ENCODE measurements at places on chromosomes 1 and 21.

- DNase-seq: no peak
Measured at GRCh38 chr1:59445040-59445439, 148.1 kb downstream of the FGGY start.

- DNase-seq: no peak
Measured at GRCh38 chr1:12745126-12745991, 641 bp upstream of the CFAP107 start.

- peak; percentile 80 for DNase-seq
Measured at GRCh38 chr1:169105434-169106094, 926 bp upstream of the ATP1B1 start.

DNA sequence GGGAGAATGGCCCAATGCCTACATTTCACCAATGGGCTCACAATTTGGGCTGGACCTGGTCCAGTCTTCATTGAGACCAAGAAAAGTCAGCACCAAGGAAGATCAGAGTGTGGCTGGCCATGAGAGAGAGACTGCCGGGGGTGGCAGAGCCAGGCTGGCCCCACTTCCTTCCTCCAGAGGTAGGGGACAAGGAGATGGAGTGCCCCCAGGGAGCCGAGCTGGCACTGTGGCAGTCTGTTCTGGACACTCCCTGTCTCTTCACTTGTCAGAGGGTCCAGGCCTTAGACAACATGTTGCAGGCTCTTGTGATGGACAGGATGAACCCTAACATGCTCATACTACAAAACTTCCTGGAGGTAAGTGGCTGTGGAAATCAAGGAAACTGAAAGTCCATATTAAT lies 27.7 kb downstream of the INAVA start:
- peak; percentile 46 for DNase-seq

DNA sequence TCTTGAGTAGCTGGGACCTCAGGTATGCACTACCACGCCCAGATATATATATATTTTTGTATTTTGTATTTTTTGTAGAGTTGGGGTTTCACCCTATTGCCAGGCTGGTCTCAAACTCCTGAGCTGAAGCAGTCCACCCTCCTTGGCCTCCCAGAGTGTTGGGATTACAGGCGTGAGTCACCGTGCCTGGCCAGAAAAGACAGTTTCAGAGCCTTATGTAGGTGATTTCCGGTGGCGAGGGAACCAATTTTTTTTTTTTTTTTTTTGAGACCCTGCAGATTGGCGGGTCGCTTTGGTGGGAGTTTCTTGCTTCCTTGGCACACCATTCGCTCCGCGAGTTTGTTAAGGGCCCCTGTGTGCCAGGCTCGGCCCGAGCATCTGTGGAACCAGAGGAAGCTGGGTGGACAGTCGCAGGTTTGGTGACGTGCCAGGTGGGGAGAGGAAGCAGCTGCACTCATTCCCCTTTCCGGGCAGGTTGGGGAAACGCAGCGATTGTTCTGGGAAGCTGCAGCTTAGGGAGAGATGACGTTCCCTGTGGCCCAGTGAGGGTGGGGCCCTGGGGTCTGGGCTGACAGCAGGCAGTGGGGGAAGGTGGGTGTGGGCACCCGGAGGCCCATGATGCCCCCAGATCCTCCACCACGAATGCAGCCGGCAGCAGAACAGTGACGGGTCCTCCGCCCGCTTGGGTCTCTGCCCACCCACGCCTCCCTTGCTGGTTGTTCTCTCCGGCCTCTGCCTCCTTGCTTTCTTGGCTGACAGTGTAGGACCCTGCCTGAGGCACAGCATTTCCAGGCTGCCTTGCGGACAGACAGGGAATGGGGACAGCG lies 25.1 kb downstream of the SPSB1 start:
- no peak for DNase-seq

GRCh38 chr21:33674226-33674625 lies 31.9 kb downstream of the ITSN1 start:
- no peak for DNase-seq
